Activated T-helper 17 cell treated with anti-CD3 and anti-CD28 coated beads, Interleukin-2, amount 50 U/mL, for 72 hours (primary cell): ENCODE measurements at places on chromosomes 4 and X. TPM values are rescaled to one million over a fixed set of nuclear protein-coding genes. Genes with fewer than 3 reads are reported as not detected.

Gene FAAH2
- total RNA-seq = 3.9 TPM

Gene GAGE12H
- total RNA-seq = not detected

Gene TMEM35A
- not detected for total RNA-seq

Gene SULT1E1
- total RNA-seq = not detected

Gene RAB39B
- 10.2 TPM for total RNA-seq

Gene SERTM2
- not detected for total RNA-seq

Gene CC2D2A
- total RNA-seq = not detected

Gene SPOCK3
- total RNA-seq = not detected

Gene APLN
- 0.28 TPM for total RNA-seq

Gene TLR2
- 2.0 TPM for total RNA-seq

Gene PDE6B
- 10.8 TPM for total RNA-seq

Gene ZFYVE28
- 36.3 TPM for total RNA-seq

Gene HTR2C
- not detected for total RNA-seq

DNA sequence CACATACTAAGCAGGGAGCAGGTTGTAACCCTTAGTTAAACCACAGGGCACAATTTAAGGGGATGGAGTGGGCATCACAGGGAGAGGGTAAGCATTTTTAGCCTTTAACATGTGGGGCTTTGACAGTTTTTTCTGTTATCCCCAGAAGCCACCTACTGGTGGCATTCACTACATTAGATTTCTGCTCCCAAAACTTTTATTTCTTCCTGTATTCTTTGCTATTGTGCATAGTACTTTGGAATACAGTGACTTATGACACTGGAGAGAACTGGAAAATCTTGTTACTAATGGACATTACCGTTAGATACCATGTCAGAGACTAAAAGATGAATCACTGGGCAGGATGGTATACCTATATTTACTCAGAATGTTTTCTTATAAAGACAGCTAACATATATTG is 7.3 kb downstream of the TRIM75 start:
- no peak for ATAC-seq

GRCh38 chr4:151614561-151614960 is 146.2 kb downstream of the GATB start:
- no peak for ATAC-seq

- ATAC-seq = peak; percentile 19
Measured at GRCh38 chr4:2365054-2365912, 53.2 kb downstream of the ZFYVE28 start.

- no peak for ATAC-seq
Measured at GRCh38 chrX:106706466-106706865, 20.0 kb upstream of the RNF128 start.

- no peak for ATAC-seq
Measured at GRCh38 chr4:95095348-95095974, 337.7 kb downstream of the BMPR1B start.

GRCh38 chrX:13716905-13717304 is 17.5 kb downstream of the TRAPPC2 start:
- peak; percentile 54 for ATAC-seq

DNA sequence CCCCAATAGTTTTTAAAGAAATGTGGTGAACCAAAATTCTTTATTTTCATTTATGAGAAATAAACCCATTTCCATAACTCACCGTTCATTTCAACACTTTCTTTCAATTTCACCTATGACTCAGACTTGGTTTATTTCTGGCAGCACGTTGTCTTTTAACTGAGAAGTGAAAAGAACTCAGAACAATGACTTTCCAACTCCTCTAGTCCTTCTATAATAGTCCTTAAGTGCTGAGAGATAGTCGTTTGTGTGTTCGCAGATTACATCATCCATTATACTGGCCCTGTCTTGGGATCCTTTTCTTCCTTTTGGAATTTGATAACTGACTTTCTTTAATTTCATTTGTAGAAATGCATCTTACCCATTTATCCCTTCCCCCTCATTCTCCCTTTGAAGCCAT is 113.6 kb downstream of the GLUD2 start:
- ATAC-seq = peak; percentile 82

GRCh38 chrX:5236749-5237148 is 991.9 kb downstream of the NLGN4X start:
- no peak for ATAC-seq

GRCh38 chr4:170697045-170697444 is 607.3 kb upstream of the AADAT start:
- no peak for ATAC-seq

DNA sequence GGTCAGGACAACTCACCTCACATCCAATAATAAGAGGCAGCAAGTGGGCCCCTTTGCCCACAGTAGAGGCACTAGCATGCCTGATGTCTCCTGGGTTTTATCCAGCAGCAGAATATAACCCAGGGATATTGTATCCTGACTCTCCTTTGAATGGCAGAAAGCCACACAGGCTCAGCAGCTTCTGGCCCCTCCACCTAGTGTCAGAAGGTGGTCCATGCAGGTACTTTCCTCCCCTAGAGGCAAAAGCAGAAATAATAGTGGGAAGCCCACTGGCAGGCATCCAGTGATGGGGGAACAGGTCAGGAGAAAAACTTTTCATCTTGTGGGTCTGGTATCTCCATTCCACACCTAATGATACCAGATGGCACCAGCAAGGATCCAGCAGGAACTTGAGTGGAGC is 75.5 kb upstream of the IRS4 start:
- ATAC-seq = no peak

- no peak for ATAC-seq
Measured at GRCh38 chr4:5878359-5878758, 14.5 kb downstream of the CRMP1 start.

- no peak for ATAC-seq
Measured at GRCh38 chrX:126855839-126856524, 36.5 kb downstream of the PRR32 start.

- no peak for ATAC-seq
Measured at GRCh38 chr4:78457751-78458150, 93.8 kb upstream of the ANXA3 start.

DNA sequence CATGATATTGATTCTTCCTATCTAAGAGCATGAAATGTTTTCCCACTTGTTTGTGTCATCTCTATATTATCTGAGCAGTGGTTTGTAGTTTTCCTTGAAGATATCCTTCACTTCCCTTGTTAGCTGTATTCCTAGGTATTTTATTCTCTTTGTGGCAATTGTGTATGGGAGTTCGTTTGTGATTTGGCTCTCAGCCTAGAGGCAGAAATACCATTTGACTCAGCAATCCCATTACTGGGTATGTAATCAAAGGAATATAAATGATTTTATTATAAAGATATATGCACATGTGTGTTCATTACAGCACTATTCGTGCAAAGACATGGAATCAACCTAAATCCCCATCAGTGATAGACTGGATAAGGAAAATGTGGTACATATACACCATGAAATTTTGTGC is 172.7 kb upstream of the IL15 start:
- no peak for ATAC-seq

DNA sequence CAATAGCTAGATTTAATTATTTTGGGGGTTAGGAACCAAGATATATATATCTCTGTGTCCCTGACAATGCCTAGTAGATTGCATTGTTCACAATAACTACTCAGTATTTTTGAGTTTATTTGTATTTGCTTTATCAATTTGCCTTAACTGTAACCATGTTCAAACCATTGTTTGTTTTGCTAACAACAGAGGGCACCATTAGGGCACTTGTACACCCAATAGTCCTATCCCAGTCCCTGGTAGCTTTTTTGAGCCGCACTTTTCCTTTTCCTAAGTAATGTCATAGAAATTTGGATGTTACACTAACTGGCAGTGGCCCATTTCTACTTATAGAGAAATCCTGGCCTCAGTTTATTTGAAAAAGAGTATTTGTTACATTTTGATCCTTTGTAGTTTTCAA is 575 bp upstream of the KLHL5 start:
- ATAC-seq = no peak

DNA sequence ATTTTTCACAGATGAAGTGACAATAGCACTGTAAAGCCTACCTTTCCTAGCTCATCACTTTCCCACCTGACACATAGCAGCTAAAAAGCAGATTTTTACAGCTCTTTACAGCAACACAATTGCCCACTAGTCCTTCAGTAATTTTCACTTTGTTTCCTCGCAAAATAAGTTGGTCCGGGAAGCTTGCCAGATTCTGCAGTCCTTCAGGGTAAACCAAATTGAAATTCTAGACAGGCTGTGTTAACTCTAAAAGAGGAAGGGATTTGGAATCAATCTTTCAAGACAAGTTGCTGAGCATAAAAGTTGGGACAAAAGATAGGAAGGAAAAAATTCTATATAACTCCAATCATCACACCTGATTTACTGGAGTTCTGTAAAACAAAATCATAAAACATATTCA is 8.7 kb downstream of the C1QTNF7 start:
- no peak for ATAC-seq

- peak; percentile 66 for ATAC-seq
Measured at GRCh38 chrX:77668391-77669237, 117.4 kb downstream of the ATRX start.

DNA sequence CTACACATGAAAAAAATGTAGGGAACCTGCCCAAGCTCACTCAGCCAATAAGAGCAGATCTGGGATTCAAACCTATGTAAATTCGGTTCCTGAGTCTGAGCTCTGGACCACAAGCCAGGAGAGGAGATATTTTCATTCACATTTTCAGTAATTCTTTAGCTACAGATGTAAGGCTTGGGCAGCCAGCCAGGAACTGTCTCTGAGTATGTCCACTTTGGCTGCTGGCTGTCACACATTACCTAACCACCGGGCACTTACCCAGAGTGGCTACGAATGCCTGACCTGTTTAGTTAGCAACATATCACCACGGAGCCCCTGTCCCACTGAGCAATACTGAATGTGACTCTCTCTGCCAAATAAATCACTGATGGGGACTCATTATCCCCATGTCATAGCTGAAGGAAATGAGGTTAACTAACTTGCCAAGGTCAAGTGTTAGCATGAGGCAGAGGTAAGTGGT is 15.3 kb downstream of the USP46 start:
- ATAC-seq = peak; percentile 20
